NCI-H1092 treated with DMSO at 0.1 percent for 48 hours (cell line): ENCODE measurements at places on chromosomes 3 and 15.

DNA sequence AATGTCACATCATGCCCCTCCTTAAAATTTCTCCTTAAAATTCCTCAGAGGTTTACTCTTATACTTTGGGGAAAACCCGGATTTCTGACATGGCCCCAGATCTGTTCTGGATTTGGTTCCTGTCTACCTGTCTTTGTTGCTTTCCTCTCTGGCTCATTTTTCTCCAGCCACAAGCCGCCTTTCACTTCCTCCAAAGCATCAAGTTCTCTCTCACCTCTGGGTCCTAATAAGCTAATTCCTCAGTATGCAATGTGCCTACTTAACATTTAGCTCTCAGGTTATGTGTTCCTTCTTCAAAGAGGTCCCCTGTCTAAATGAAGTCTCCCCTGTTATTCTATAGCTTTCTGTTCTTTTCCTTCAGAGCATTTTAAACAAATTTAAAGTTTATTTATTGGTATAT is 16.1 kb downstream of the HMG20A start:
- DNase-seq: no peak

GRCh38 chr15:52154896-52155865 is 36.0 kb downstream of the GNB5 start:
- no peak for DNase-seq

GRCh38 chr3:64958199-64958843 is 270.5 kb upstream of the ADAMTS9 start:
- no peak for DNase-seq

- DNase-seq: no peak
Observed at GRCh38 chr15:89679212-89679611, at the start of gene PLIN1. Gene PLIN1, minus strand, starts transcription at chr15:89679367. Its CDS starts 1,878 bp downstream, at chr15:89677489.

- no peak for DNase-seq
Observed at GRCh38 chr3:100316641-100317069, 17.9 kb upstream of the NIT2 start.

DNA sequence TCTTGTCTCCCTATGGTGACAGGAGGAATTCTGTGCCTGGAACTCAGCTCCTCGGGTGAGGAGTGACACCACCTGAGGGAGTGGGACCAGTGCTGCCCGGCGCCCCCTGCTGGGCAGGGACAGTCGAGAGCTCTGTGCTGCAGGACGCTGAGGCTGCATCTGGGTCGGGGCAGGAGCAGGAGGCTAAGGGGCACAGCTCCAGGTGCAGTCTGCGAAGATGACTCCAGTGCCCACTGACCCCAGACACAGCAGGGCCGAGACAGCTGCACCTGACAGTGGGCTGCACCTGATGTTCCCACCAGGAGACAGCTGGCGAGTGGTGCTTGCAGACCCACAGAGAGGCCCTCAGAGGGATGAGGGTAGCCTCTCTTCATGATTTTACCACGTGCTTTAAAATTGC is 152.9 kb downstream of the ATP10A start:
- DNase-seq: no peak

- DNase-seq: no peak
Observed at GRCh38 chr3:78589778-78590177, 1178.0 kb downstream of the ROBO1 start.

DNA sequence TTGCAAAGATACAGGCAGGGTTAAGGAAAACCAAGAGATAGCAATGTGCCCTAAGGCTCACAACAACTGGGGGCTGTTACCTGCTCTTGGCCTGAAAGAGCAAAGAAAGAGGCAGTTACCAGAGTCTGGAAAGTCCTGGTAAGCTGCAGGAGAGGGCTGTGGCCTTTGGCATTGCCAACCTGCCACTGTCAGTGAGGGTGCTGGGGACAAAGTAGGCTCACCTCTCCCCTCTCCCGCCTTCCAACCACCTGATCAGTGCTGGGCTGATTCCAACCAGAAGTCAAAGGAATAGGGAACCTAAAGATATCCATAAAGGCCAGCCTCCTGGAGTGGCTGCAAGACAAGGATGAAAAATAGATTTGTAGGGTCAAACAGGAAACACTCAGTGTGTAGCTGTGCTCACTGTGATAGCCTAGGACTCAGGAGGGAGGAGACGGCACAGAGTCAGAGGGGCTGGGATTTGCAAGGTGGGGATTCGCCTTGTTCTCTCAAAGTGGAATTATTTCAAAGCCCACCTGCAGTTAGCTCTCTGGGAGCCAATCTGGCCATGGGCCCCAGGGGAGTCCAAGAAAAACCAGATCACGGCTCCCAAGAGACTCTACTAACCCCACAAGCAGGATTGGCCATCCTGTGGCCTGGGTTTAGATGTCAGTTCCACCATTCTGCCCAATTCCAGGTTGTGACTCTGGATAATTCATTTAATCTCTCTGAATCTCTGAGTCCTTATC is 204.0 kb upstream of the BCL6 start:
- DNase-seq: no peak

GRCh38 chr3:149891621-149892020 is 78.6 kb downstream of the RNF13 start:
- no peak for DNase-seq

- DNase-seq: no peak
Observed at GRCh38 chr15:41656188-41656587, 4.0 kb upstream of the MGA start.

- DNase-seq: no peak
Observed at GRCh38 chr3:110623571-110623970, 448.0 kb upstream of the NECTIN3 start.

- no peak for DNase-seq
Observed at GRCh38 chr3:197017003-197017402, 12.6 kb downstream of the MELTF start.

DNA sequence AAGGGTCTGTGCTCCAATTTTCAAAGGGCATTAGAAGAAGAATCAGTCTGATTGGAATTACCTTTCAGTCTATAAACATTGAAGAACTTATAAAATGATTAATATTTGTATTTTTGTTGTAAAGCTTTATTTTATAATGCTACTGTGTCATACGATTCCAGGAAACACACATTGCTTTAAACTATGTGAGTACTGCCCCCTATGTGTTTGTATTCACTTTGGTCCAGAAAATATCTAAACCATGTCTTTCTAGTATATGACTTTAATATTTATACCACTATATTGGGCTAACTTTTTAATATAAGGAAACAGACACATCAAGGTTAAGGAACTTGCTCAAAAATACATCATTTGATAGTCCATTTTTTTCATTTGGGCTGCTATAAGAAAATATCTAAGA is 3.2 kb upstream of the RIOX2 start:
- DNase-seq: no peak

DNA sequence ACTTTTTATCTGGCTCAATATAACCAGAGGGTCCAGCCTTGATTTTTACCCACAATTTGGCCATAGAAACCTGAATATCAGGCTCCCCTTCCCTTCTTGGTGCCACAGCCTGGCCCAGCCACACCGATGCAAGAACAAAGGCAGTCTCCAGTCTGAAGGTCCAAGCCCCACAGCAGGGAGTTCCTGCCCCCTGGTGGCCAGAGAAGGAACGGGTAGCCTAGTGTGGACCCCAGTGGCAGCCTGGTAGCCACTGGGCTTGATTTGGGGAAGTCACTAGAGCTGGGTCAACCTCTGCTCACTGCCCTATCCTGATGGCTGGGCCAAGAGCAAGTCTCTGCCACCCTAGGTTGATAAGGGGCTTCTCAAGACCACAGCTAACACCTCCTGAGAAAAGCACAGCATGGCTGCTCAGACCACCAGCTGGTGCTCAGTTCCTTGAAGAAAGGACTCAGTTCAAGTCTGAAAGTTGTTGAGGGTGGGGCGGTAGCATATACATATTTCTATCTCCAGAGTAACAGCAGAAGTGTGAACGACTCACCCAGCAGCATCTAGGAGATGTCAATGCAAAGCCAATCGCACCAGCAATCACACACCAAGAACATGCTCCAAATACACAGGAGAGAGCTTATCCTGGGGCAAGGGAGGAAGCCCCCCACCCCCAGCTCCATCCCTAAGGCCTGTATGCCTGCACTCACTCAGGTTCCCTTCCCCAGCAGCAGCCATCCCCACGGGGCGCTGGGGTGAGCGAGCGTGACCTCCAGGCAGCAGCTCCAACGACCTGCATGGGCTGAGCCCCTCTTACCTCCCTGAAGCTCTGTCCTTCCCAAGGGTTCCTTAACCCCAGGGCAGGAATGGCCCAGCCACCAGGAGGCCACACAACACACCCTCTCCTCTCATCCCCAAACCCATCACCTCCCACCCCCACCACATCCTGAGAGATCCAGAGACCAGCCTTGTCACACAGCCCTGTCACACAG is 7.6 kb downstream of the PFKFB4 start:
- peak; percentile 60 for DNase-seq

DNA sequence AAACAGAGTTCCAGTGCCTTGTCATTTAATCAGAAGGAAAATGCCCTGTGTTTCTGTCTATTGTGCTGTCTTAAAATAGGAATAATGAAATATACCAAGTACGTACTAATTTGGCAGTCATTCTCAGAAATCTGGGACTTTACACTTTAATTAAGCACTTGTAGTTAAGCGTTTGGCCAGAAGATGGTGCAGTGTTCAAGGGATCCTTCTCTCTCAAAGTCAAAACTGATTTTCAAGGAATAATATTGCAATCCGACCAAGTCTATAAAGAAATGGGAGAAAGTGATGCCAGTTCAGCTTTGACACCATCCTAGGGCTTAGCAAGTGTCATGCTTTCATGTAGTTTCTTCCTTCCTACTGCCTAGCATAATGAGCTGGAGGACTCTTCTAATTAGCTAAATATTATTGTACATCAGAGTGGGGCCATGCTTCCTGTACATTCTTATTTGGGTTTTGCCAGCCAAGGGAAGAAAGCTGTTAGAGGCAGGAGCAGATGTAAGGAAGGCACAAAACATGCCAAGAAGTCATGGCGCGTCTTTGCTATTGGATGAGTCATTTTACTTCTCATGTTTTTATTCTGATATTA is 64.8 kb downstream of the SAMMSON start:
- DNase-seq: peak; percentile 1

DNA sequence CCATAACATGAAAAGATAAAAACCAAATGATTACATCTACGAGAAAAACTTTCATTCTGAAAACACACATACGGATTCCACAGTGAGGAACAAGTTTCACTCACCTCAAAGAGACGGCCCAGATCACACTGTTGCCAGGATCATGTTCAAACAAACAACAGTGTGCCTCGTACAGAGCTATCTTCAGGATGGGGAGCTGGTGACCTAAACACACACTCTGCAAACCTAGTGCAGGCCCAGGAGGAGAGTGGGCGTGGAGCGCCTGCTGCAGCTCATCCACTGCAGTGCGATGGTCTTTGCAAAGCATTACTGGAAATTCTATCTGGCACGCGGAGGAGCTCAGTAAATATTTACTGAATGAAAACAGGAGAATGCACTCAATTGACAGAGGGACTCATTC is 38.5 kb downstream of the TAMM41 start:
- no peak for DNase-seq

DNA sequence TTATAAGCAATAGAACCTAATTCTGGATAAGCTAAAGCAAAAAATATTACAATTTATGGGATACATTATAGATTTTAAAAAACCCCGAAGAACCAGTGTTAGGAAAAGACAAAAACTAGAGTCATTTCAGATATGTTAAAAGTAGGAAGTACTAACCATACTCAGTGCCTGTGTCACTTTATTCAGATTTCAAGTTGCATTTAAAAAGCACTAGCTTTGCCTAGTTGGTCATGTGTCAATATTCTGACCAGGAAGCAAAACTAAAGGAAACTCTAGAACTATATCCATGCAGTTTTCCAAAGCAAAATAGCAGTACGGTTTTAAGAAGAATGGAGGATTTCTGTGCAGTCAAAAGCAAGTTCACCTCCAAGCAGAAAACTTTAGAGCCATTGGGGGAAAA is 88.4 kb downstream of the RAP2B start:
- no peak for DNase-seq

GRCh38 chr3:136093771-136094170 is 102.4 kb downstream of the MSL2 start:
- DNase-seq: no peak

DNA sequence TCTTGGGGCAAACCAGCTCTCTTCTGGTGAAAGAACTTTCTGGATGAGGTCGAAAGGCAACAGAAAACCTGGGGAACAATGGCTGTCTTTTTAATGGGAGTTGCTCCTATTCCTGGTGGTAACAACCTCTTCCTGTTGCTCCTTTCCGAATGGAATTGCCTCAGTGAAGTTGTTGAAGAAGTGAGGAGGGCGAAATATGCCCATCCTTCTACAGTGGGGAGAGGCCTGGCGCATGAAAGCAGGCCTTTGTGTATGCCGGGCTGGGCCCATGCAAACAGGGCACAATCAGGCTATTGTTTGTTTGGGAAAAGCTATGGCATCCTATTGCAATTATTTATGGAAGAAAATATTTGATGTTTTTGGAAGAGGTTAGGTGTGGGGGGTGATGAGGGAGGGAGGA is 166.9 kb downstream of the IGF1R start:
- no peak for DNase-seq

GRCh38 chr15:72737723-72738122 is 45.8 kb downstream of the ADPGK start:
- no peak for DNase-seq

- DNase-seq: no peak
Observed at GRCh38 chr3:31934866-31935265, 46.2 kb downstream of the OSBPL10 start.
